Esophagus muscularis mucosa (tissue), 4 donors: ENCODE measurements at places on chromosomes 6 and 20. TPM values are rescaled to one million over a fixed set of nuclear protein-coding genes. Genes with fewer than 3 reads are reported as not detected.

DNA sequence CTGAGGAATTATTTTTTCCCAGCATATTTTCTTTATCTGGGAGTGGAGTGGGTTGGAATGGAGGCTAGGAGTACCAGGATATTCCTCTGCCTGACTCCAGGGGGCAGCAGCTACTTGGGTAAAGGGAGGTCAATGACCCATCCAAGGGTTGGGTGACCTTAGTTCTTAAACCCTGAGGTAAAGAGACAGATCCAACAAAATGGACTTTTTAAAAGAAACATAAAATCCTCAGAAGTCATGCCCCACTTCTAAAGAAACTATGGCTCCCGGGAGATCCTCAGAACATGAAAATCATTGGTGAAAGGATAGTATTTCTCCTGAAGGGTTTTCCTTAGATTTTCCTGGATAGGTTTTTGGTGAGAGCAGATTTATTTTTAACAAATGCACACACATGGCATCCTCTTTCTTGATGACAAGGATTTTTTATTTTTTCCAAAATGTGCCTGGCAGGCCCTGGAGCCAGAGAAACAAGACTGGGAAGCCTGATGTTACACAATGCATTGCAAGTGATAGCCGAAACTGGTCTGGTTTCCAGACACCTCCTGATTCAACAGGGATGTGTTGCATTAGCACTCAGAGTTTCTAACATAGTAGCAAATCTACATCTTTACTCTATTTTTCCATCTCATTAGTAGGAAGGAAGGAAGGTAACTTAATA is 240.9 kb upstream of the BTBD3 start:
- no peak for DNase-seq

MUC22 gene
- total RNA-seq = not detected

DNA sequence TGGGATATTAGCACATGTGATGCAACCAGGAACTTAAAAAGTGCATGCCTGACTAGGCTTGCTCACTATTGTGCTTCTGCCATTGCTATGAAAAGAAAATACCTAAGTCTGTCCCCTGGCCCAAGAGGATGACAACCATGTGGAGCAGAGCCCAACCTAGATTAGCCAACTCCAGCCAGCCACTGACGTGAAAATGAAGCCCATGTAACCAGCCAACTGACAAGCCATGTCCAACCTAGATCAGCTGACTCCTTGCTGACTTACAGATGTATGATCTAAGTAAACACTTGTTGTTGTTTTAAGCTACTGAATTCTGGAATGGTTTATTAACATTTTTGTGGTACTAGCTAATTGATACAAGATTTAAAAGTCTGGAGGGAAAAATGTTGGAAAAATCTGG is 47.5 kb downstream of the PIGU start:
- no peak for DNase-seq

CRISP2 gene
- total RNA-seq = not detected

- no peak for DNase-seq
Measured at GRCh38 chr20:7980332-7981046, 39.1 kb downstream of the TMX4 start.

TRERF1 gene
- 8.6 TPM for total RNA-seq

BHLHE23 gene
- not detected for total RNA-seq

PROKR2 gene
- total RNA-seq = not detected

GRCh38 chr20:23550227-23550626 is 18.1 kb downstream of the CST9L start:
- no peak for DNase-seq

DNA sequence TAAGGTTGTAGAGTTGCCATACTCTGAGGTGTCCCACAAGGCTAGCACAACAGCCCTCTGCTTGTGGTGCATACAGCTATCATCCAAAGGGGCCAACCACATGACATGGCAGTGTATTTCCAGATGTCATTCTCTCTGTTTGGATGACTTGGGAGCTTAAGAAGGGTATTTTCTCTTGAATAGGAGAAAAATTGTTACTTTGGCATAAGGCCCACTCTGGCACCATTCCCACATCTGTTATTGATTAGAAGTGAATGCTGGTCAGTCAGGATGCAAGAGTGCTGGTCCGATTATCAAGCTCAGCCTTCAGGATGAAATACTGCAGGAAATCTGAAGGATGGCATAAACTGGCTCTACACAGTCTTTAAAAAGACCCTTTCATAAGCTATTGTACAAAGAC is 83.6 kb upstream of the C20orf144 start:
- DNase-seq = no peak

C6orf89 gene
- 60.0 TPM for total RNA-seq

GRCh38 chr6:117270843-117271507 is 5.6 kb downstream of the VGLL2 start:
- no peak for DNase-seq

- DNase-seq = no peak
Measured at GRCh38 chr6:37556881-37557644, 57.4 kb upstream of the CCDC167 start.

KIF13A gene
- total RNA-seq = 73.1 TPM

DNA sequence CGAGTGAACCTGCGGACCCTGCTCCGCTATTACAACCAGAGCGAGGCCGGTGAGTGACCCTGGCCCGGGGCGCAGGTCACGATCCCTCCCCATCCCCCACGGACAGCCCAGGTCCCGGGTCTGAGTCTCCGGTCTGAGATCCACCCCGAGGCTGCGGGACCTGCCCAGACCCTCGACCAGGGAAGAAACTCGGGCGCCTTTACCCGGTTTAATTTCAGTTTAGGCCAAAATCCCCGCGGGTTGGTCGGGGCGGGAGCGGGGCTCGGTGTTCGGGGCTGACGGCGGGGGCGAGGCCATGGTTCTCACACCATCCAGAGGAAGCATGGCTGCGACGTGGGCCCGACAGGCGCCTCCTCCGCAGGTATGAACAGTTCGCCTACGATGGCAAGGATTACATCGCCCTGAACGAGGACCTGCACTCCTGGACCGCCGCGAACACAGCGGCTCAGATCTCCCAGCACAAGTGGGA is 46.9 kb upstream of the TRIM26 start:
- DNase-seq = no peak

FAM83C gene
- not detected for total RNA-seq

ADGRB3 gene
- total RNA-seq = 5.8 TPM

- no peak for DNase-seq
Measured at GRCh38 chr6:88870717-88871330, 92.6 kb downstream of the RNGTT start.

MUC21 gene
- total RNA-seq = not detected

GRCh38 chr6:166936079-166936787 is 20.1 kb downstream of the RNASET2 start:
- DNase-seq = no peak

ZSCAN31 gene
- total RNA-seq = 20.8 TPM

DNA sequence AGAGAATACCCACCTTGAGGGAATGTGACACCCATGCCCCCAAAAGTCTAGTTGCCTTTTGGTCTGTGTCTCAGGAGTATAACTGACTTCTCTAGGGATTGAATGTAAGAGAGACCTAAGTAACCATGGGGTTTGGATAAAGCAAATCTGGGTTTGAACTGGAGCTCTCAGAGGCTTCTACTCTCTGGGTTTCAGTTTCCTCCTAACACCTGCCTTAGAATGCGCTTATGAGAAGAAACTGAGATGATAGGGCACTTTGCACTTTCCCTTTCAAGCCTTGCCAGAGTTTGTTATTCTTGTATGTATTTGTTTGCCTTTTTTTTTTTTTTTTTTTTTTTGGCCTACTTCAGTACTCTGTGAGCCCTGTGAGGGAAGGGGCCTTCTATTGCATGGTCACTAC is 19.4 kb downstream of the SDHAF4 start:
- no peak for DNase-seq

GRCh38 chr6:132936646-132937045 is 122.3 kb downstream of the RPS12 start:
- DNase-seq = no peak

DNA sequence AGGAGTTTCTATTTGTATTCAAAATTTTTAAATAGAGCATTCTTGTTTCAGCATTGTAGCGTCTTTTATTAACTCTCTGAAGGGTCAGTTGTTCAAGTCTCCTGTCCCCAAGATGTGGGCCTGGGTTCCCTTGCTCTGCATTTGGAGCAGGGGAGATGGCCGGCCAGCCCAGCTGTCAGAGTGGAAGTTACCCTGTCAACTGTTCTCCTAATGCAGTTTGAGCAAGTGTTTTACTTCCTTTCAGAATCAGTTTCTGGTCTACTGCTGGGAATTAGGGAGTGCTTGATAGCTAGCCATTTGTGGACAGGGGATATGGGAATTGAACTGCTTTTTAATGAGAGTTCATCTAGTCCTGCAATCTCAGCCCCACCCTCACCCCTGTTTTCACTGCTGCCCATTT is 116.6 kb downstream of the QKI start:
- DNase-seq = no peak

- no peak for DNase-seq
Measured at GRCh38 chr6:834866-835265, 141.9 kb upstream of the EXOC2 start.

NFATC2 gene
- 14.4 TPM for total RNA-seq

GRCh38 chr6:5670381-5670780 is 336.3 kb downstream of the NRN1 start:
- no peak for DNase-seq

DNA sequence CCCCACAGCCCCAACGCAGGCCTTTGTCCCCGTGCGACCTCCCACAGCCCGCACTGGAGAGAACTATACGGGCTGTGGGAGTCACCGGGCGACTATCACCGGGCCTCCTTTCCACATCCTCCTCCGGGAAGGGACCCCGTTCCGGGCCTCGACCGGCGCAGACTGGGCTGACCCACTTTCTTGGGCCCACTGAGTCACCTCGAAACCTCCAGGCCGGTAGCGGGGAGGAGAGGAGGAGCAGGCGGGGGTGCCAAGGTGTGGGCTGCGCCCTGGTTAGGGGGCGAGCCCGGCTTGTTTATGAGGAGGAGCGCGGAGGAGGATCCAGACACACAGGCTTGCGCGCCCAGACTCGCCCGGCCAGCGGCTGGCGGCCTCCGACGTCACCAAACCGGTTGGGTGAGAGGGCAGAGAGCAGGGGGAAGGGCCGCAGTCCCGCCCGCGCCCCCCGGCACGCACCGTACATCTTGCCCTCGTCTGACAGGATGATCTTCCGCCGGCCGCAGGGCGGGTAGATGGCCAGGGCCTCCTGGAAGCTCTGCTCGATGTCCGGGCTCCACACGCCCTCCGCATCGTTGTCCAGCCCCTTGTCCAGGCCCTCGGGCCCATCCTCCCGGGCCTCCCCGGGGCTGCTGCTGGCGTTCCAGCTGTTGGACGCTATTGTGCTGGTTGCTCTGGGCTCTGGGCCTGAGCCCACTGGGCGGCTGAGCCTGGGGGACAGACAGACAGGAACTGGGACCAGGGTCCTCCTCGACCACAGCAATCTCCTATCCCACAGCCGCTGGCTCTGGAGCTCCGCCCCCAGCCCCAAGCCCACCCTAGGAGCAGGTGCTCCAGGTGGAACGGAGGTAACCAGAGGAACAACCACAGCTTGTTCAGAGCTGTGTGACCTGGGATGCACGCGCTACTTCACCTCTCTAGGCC is 10.6 kb downstream of the TEAD3 start:
- DNase-seq = no peak

MAFB gene
- total RNA-seq = 34.6 TPM
